Mesothelial cell of epicardium (in vitro differentiated cells): ENCODE measurements at places on chromosomes 16 and 17.

DNA sequence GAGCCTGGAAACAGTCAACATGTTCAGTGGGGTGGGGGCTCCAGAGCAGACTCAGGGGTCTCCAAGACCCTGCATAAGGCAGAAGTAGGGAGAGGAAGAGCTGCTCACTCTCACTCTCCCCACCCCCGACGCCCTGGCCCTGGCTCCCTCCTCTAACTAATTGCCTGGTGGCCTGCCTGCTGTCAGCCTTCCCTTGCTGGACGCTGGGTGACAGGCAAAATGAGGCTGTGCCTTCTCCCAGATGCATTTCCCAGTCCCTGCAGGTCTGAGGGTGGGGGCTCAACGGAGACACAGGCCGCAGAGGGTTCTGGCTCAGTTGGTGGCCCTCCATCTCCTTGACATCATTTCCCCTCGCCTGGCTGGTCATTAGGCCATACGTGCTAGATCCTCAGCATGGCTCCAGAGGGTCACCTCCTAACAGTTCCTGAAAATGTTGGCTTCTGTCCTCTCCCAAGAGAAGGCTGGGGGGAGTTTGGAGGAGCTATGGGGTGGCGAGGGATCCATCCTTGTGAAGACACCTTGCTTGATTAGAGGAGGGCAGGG lies 1.4 kb downstream of the FMNL1 start:
- no peak for DNase-seq
- H3K4me3 ChIP-seq: peak overlapping the region; percentile 63
- no peaks in the 10 kb centered on the region for H3K36me3 ChIP-seq
- H3K27me3 ChIP-seq: peaks cover 65% of the 10 kb centered on the region

- peaks cover 38% of the 10 kb centered on the region for H3K4me1 ChIP-seq
- no peak overlapping the region for H3K4me3 ChIP-seq
- peaks cover 5% of the 10 kb centered on the region for H3K36me3 ChIP-seq
- DNase-seq: no peak
- H3K27ac ChIP-seq: peak overlapping the region; percentile 21
Observed at GRCh38 chr17:13558588-13558987, 43.1 kb downstream of the HS3ST3A1 start.

DNA sequence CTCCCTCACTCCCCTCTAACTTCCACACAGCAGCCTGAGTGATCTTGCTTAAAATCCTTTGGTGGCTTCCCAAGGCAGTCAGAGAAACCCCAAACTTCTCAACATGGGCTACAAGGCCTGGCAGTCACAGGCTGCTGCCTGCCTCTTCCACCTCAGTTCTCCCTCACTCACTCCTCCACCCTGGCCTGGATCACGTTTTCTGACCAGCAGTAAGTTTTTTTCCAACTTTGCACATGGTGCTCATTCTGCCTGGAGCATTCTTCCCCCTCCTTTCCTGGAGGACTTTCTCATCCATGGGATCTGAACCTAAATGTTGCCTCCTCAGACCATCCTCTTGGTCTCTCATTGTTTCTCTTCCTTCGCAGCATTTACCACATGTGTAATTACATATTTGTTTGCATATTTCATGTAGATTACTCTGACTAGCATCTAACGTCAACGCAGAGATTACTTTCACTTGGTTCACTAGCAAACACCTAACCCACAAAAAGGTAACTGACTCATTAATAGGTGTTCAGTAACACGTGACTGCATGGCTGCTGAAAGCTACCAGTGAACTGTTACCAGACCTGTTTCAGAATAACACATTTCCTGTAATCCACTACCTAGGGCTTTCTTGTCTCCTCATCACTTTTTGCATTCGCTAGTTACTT lies 17.1 kb downstream of the GNA13 start:
- no peak overlapping the region for H3K4me3 ChIP-seq
- DNase-seq: no peak
- H3K4me1 ChIP-seq: peaks cover 15% of the 10 kb centered on the region
- no peak overlapping the region for H3K27ac ChIP-seq
- peaks cover 23% of the 10 kb centered on the region for H3K36me3 ChIP-seq

GRCh38 chr17:55448681-55449080 lies 27.0 kb upstream of the MMD start:
- H3K27ac ChIP-seq: peak overlapping the region; percentile 87
- no peak for DNase-seq
- H3K4me3 ChIP-seq: no peak overlapping the region

DNA sequence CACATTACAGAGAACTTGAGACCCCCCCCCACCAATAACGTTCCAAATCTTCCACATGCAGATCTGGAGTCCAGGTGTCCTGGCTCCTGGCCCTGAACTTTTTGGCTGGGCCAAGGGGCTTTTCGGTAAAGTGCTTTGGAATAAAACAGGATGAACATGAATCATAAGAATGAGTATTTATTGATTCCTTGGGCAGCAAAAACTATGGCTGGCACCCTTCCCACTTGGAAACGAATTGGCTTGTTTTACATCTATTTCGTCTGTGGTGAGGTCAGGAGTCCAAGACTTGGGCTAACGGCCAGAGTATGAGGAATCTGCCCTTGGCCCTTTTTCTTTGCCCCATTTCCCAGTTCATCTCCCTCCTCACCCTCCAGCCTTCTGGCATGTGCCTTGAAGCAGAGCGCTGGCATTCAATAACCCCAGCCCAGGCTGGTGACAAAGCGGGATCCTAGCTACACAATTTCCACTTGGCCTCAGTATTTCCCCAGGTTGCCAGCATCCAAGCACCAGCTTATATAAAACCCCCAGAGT lies 4.1 kb upstream of the UBTF start:
- H3K4me3 ChIP-seq: no peak overlapping the region
- no peaks in the 10 kb centered on the region for H3K36me3 ChIP-seq
- no peaks in the 10 kb centered on the region for H3K27me3 ChIP-seq
- no peak for DNase-seq
- H3K4me1 ChIP-seq: peaks cover 18% of the 10 kb centered on the region

GRCh38 chr16:84270071-84270470 lies 24.6 kb upstream of the WFDC1 start:
- H3K36me3 ChIP-seq: no peaks in the 10 kb centered on the region
- H3K27ac ChIP-seq: no peak overlapping the region
- no peak overlapping the region for H3K4me3 ChIP-seq
- H3K4me1 ChIP-seq: peaks cover 3% of the 10 kb centered on the region
- H3K27me3 ChIP-seq: peaks cover 7% of the 10 kb centered on the region

DNA sequence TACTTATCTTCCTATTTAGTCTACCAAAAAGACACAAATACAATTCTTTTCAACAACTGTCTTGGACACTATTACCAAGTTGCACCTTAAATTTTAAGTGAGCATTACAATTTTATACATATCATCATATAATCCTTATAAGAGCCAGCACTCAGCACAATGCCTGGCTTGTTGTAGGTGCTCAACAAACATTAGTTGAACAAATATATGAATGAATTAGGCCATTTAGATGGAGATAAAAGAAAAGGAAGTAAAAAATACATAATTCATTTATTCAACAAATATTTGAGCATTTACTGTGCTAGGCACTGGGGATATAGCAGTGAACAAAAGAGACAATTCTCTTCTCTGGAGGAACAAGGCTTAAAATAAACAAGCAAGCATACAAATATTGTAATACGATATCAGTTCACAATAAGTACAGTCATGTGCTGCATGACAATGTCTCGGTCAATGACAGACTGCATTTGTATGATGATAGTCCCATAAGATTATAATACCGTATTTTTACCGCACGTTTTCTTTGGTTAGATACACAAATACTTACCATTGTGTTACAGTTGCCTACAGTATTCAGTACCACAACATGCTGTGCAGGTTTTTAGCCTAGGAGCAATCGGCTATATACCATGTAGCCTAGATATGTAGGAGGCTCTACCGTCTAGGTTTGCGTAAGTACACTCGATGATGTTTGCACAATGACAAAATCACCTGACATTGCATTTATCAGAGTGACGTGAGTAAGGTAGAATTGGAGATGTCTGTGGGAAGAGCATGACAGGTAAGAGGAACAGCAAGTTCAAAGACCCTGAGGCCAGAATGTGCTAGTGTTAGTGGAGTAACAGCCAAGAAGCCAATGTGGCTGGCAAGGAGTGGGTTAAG lies 86.4 kb upstream of the HS3ST2 start:
- H3K27ac ChIP-seq: no peak overlapping the region
- no peak overlapping the region for H3K4me3 ChIP-seq
- no peak for DNase-seq
- H3K36me3 ChIP-seq: no peaks in the 10 kb centered on the region
- H3K27me3 ChIP-seq: peaks cover 22% of the 10 kb centered on the region

DNA sequence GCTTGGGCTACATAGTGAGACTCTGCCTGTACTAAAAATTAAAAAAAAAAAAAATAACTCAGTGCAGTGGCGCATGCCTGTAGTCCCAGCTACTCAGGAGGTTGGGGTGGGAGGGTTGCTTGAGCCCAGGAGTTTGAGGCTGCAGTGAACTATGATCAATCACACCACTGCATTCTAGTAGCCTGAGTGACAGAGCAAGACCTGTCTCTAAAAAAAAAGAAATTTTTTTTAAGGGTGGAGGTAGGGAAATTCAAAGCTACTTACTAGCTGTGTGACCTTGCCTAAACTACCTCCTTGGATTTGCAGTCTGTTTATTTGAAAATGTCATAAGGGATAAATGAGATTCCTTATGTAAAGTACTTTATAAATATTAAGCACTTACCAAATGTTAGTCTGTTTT lies 3.4 kb upstream of the SMPD3 start:
- H3K4me3 ChIP-seq: no peak overlapping the region
- peaks cover 14% of the 10 kb centered on the region for H3K4me1 ChIP-seq
- no peaks in the 10 kb centered on the region for H3K36me3 ChIP-seq
- no peak for DNase-seq
- peaks cover 14% of the 10 kb centered on the region for H3K27me3 ChIP-seq

- H3K4me1 ChIP-seq: peaks cover 70% of the 10 kb centered on the region
- H3K27me3 ChIP-seq: no peaks in the 10 kb centered on the region
- H3K27ac ChIP-seq: peak overlapping the region; percentile 99
Observed at GRCh38 chr17:59842901-59843652, 49.7 kb downstream of the TUBD1 start.

DNA sequence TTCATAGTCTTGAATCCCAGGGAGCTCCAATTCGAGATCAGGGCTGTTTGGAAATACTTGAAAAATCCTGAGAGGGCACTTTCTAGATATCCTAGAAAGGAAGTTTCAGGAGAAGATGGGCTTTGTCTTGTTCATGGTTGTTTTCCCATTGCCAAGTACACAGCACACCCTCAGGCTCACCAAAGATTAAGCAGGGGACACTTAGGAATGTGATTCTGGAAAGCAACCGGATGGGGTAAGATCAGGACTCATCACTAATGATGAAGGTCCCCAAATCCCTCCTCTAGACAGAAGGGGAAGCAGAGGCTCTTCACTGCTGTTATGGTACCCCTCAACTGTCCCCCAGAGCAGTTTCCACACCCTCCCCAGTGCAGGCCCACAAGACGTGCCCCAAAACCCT lies 40.7 kb downstream of the VAC14 start:
- peaks cover 4% of the 10 kb centered on the region for H3K4me1 ChIP-seq
- H3K27ac ChIP-seq: peak overlapping the region; percentile 56
- no peak overlapping the region for H3K4me3 ChIP-seq
- no peaks in the 10 kb centered on the region for H3K27me3 ChIP-seq

DNA sequence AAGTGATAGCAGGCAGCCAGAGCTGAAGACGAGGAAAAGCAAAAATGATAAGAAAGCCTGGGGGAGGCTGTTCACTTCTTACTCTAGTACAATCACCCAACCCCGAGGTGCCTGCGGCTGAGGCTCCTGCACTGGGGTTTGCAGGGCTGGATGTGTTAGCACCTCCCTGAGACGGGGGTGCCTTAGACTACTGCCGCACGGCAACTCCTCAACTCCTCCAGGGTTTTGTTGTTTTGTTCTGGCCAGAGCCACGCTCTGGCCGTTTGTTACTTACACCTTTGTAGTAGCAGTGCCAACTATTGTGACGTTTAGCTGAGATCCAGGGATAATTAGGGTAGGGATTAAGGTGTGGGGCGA lies 51.5 kb downstream of the LDHD start:
- DNase-seq: no peak
- no peaks in the 10 kb centered on the region for H3K36me3 ChIP-seq
- H3K27ac ChIP-seq: peak overlapping the region; percentile 78
- H3K27me3 ChIP-seq: no peaks in the 10 kb centered on the region
- H3K4me1 ChIP-seq: peaks cover 52% of the 10 kb centered on the region

- H3K27me3 ChIP-seq: no peaks in the 10 kb centered on the region
- DNase-seq: no peak
- H3K27ac ChIP-seq: peak overlapping the region; percentile 41
- H3K36me3 ChIP-seq: no peaks in the 10 kb centered on the region
Observed at GRCh38 chr17:48159232-48159631, 51.7 kb downstream of the SNX11 start.

GRCh38 chr17:66403846-66404556 lies 101.6 kb downstream of the PRKCA start:
- peaks cover 38% of the 10 kb centered on the region for H3K4me1 ChIP-seq
- peak overlapping the region; percentile 27 for H3K27ac ChIP-seq
- H3K4me3 ChIP-seq: no peak overlapping the region
- H3K36me3 ChIP-seq: no peaks in the 10 kb centered on the region

DNA sequence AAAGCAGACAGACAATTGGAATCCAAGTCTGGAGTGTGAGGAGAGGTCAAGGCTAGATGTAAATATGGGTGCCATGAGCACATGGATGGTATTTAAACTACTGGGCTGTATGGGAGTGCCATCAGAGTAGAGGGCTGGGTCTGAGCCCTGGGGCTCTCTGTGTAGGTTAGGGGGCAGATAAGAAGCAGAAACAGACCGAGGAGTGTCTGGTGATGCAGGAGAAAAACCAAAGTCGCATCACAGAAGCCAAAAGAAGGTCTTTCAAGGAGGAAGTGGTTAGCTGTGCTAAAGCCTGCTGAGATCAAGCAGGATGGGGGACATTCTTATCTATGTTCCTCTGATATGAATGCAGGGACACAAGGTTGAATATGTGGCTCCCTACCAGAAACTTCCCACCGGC lies 1.9 kb downstream of the TSEN54 start:
- H3K27me3 ChIP-seq: no peaks in the 10 kb centered on the region
- no peak for DNase-seq
- peaks cover 24% of the 10 kb centered on the region for H3K4me1 ChIP-seq
- peak overlapping the region; percentile 77 for H3K4me3 ChIP-seq

- H3K4me3 ChIP-seq: no peak overlapping the region
- no peak for DNase-seq
- peaks cover 3% of the 10 kb centered on the region for H3K4me1 ChIP-seq
- no peak overlapping the region for H3K27ac ChIP-seq
Observed at GRCh38 chr16:53864819-53865493, 161.0 kb downstream of the FTO start.

DNA sequence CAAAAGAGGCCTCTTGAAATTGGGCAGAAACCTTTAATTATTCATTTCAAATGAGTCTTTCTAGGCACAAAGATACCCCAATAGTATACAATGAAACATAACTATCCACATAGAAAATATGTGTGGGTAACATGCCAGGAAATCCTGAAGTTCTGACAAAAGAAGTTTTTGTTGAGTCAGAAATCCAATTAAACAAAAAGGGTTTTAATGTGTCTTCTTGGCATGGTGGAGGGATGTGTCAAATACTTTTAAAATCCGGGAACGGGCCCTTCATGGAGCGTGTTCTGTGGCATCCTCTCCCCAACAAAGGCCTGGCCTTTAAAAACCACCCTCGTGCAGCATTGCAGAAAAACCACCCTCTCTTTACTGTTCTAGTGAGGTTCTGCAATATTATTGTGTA lies 14.2 kb downstream of the CDRT4 start:
- no peaks in the 10 kb centered on the region for H3K27me3 ChIP-seq
- DNase-seq: no peak
- no peak overlapping the region for H3K27ac ChIP-seq
- peaks cover 33% of the 10 kb centered on the region for H3K36me3 ChIP-seq

- no peak overlapping the region for H3K27ac ChIP-seq
- H3K36me3 ChIP-seq: no peaks in the 10 kb centered on the region
- H3K4me1 ChIP-seq: no peaks in the 10 kb centered on the region
- DNase-seq: no peak
Observed at GRCh38 chr16:35788381-35788780, 2329.0 kb downstream of the TP53TG3F start.
